ENCODE measurements at places on chromosomes 6 and 20.

DNA sequence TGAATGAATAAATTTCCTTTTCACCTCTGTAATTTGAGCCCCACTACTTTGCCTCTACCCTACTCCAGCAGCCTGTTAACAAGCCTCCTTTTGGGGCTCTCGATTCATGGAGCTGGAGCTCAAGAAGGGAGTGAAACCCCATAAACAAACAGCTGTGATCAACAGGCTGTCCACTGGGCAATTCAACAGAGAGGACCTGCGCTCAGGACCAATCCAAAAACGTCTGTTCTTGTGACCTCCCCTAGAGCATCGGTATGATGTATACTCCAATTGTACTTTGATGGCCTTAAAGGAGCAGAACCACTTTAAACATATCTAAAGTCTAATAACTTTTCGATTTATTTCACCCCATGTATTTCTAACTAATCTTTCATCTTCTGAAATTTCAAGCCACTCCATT is 37.4 kb downstream of the HIVEP2 start:
- no peak for DNase-seq

GRCh38 chr6:100475554-100476320 is 11.0 kb upstream of the SIM1 start:
- DNase-seq, result no peak

GRCh38 chr20:32580970-32581838 is 3.9 kb downstream of the NOL4L start:
- DNase-seq, result no peak

GRCh38 chr6:146456886-146457285 is 86.7 kb upstream of the RAB32 start:
- DNase-seq, result no peak

- no peak for DNase-seq
Measured at GRCh38 chr20:31695849-31696804, 26.5 kb downstream of the BCL2L1 start.

DNA sequence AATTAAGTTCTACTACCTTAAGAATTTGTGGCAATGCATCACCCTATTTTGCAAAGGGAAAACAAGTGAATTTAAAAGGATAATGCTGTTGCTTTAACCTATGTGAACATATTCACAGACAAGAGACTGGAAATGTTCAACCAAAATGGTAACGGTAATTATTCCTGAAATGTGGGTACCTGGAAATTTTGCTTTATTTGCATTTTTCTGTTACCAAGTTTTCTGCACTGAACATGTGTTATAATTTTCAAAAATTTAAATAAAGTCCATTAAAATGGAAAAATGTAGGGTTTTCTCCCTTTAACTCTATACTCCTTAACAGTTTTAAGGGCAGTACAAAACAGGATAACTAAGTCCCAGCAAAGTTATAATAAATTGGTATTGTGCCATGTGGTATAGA is 66.4 kb downstream of the EPB41L2 start:
- no peak for DNase-seq

- DNase-seq, result no peak
Measured at GRCh38 chr20:12660918-12661317, 347.9 kb upstream of the SPTLC3 start.

- DNase-seq, result no peak
Measured at GRCh38 chr6:163383912-163384311, 30.6 kb upstream of the QKI start.

DNA sequence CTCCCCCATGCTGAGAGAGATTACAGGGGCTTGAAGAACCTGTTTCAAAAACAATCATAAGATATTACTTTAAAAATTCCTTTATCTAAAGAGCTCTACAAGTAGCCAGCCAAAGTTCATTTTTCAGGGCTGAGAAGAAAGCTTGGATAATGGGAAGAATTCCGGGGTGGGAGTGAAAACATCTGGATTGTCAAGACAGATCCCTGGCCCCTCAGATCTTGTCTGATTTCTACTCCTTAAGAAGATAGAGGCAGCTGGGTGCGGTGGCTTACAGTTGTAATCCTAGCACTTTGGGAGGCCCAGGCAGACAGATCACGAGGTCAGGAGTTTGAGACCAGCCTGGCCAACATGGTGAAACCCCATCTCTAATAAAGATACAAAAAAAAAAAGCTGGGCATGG is 24.8 kb downstream of the TRMT6 start:
- DNase-seq, result no peak

- no peak for DNase-seq
Measured at GRCh38 chr6:52303178-52303577, 18.6 kb upstream of the MCM3 start.

DNA sequence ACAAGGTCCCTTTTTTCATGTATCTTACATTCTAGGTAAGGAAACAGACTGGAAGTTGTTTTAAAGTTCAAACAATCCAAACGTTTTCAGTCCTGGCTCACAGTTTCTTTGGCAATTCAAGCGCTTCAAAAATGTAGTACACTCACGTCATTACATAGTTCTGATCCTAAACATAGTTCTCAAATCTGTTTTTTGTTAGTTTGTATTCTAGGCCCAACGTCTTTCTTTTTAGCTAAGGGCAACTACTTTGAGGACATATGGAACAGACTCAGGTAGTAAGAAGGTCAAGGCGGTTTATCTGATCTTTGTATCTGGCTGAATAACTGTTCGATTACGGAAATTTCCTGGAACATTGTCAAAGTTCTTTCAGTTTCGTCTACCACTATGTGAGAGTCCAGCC is 36.9 kb upstream of the PLCB4 start:
- DNase-seq, result no peak

GRCh38 chr20:45049438-45049837 is 51.5 kb downstream of the KCNS1 start:
- no peak for DNase-seq

DNA sequence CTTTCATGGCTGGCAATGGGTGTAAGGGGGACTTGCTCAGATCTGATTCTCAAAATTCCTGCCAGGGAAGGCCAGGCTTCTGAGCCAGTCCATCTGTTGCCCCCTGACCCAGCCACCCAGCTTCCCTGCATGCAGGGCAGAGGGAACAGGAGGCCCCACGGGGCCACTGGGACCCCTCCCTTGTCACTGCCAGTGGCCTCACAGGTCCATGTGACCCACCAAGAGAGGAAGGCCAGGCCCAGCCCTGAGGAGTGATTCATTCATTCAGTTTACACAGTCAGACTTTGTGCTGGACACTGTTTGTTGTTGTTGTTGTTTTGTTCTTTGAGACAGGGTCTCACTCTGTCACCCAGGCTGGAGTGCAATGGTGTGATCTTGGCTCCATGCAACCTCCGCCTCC is 39.5 kb downstream of the UBE2V1 start:
- DNase-seq, result no peak

GRCh38 chr6:139591075-139591865 is 216.8 kb upstream of the CITED2 start:
- no peak for DNase-seq

DNA sequence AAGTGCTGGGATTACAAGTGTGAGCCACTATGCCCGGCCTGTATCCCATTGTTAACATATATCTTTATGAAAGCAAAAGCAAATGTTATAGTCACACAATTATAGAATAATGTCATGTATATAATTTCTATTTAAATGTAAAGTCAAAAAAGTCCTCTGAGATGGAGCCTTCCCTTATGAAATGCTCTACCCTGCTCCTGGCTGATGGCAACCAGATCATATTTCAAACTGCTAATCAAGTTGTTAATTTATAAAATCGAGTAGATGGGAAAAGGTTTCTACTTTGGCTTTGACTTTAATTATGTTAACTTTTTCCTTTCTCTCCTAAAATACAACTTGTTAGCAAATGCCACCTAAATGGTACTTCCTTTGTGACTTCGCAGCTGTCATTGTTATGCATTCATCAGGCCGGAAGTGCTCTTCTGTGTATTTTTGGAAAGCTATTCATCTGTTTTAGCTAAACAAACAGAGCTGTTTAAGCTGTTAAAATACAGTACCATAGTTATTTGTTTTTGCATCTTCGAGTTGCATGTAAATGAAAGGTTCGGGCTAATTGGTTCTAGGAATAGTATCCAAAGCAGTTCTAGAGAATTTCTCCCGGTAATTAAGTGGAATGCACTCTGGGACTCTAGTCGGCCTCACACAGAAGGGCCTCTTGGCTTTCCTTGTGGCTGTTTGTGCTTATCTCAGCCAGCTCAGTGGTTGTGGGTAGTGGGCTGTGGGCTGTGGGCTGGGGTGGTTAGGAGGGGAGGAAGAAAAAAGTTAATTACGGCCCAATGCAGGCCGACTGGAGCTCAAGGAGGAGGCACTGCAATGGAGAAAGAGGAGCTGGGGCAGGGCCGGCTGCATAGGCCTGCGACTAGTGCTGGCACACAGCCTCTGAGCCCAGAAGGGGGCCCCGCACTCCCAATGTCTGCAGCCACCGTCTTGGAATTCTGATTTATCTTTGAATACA is 34.8 kb downstream of the SLC35D3 start:
- peak; percentile 75 for DNase-seq

DNA sequence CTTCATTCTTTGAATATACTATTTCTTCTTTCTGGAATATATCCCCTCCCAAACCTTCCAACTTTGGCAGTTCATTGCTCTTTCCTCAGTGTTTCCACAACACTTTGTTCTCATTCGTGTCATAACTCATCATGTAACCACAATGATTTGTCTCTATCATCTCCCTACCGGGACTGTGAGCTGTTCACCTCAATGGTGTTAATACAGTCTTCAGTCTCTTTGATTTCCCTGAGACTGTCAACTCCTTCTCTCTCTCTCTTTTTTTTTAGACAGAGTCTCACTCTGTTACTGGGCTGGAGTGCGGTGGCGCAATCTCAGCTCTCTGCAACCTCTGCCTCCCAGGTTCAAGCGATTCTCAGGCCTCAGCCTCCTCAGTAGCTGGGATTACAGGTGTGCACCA is 2.5 kb upstream of the MMP24 start:
- no peak for DNase-seq

DNA sequence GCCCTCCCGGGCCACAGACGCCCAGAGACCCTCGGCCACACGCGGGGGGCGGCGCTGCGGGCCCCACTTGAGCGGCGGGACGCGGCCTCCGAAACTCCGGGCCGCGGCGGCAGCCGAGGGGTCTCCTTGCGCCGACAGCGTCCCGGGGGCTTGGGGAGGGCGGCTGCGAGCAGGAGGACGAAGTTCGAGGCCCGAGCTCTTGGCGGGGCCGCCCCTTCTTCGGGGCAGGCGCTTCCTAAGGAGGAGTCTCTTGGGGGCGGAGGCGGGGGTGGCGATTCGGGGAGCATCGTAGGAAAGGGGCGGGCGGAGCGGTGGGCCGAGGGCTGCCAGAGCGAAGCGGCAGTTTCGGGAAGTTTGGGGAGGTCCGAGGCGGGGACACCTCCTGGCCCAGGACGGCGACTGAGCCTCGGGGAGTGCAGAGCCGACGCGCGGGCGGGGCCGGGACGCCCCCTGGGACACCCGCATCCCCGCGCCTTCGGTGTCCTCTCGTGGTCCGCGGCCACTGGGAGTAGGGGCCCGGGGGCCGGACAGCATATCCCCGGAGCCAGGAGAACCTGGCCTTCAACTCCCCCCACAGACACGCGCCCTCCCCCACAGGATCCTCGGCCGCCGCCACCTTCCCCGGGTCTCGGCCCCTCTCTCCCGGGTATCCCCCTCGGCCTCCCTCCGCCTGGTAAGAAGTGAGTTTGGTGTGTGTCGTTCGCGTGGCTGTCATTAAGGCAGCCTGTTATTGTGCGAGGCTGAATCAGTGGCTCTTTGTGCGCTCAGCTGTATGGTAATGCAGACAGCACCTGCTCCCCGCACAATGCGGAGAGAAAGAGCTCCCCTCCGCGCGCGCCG is 613 bp upstream of the DLL1 start:
- peak; percentile 67 for DNase-seq

- no peak for DNase-seq
Measured at GRCh38 chr20:34022839-34023234, 29.1 kb downstream of the RALY start.

GRCh38 chr6:150099546-150099945 is 30.6 kb upstream of the ULBP3 start:
- DNase-seq, result no peak

DNA sequence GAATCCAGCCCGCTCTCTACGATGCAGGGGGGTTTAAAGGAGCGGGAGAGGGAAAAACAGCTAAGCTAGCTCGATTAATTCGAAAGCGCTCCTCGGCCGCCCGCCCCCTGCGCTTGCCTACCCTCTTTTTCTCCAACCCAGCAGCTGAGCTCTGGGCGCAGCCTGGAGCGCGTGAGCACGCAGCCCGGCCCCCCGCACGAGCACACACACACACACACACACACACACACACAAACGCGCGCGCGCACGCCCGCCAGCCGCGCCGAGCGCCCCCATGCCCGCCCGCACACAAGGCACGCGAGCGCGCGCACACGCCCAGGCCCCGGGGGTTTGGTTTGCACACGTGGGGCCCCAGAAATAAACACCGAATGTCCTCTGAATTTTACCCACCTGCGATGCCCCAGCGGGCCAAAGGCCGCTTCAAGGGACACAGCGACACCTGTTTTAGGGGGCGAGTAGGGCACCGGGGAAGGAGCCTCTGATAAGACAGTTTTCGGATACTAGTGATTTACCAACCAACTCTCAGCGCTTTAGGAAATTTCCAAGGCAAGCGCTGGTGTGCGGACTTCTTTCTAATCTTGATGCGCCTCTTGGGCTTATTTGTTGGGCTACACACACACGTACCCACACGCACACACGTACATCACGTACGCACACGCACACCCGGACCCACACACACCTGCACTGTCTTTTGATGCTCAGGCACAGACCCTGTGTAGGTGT is 802 bp upstream of the NRN1 start:
- DNase-seq, result peak; percentile 41

GRCh38 chr6:37643851-37644672 is 53.6 kb downstream of the MDGA1 start:
- no peak for DNase-seq

DNA sequence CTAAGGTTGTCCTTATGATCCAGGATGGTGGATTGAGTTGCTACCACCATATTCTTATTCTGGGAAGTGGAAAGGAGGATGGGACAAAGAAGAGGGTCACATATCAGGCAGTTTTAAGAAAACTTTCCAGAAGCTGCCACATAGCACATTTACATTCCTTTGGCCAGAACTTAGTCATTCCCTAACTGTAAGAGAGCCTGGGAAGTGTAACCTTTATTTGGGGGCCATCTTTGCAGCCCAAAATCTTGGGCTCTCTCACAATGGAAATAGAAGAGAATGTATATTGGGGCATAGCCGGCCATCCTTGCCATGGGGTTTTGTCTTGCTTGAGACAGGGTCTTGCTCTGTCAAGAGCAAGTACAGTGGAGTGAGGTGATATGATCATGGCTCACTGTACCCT is 8.4 kb downstream of the ZNF341 start:
- DNase-seq, result no peak
